Ascending aorta (tissue), 2 donors: ENCODE measurements at places on chromosomes 4 and X. TPM values are rescaled to one million over a fixed set of nuclear protein-coding genes. Genes with fewer than 3 reads are reported as not detected.

F9 gene
- total RNA-seq, result 15.0 TPM

FAM200B gene
- total RNA-seq, result 34.9 TPM

NUDT6 gene
- total RNA-seq, result 11.6 TPM

ATP8A1 gene
- total RNA-seq, result 11.4 TPM

KCND1 gene
- total RNA-seq, result 10.4 TPM

IL2 gene
- not detected for total RNA-seq

TBC1D8B gene
- total RNA-seq, result 7.1 TPM

DSPP gene
- not detected for total RNA-seq

CAPN6 gene
- total RNA-seq, result 1.5 TPM

HSFX2 gene
- not detected for total RNA-seq

EDNRA gene
- 31.4 TPM for total RNA-seq

CT47A1 gene
- not detected for total RNA-seq

MAGEB17 gene
- not detected for total RNA-seq

RRH gene
- not detected for total RNA-seq

TMEM31 gene
- total RNA-seq, result not detected

IBSP gene
- not detected for total RNA-seq

FHIP1A gene
- not detected for total RNA-seq

GRCh38 chr4:71293705-71294104 is 45.1 kb upstream of the SLC4A4 start:
- no peak for DNase-seq

DNA sequence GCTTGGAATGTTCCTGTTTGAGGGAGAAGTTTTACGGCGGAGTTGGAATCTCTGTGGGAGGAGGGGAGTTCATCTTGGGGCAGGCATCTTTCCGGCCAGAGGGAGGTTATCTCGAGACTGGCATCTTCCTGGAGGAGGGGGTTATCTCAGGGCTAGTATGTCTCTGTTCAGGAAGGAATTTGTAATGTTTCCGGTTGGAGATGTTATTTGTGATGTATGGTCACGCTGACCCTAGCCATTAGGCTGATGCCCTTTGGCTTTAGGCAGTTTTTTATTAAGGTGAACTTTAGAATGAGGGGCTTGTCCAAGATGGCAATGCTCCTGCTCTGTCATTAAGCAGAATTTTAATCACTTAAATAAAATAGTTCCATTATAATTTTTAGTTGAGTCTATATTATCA is 449.7 kb downstream of the PCDH10 start:
- no peak for DNase-seq

DNA sequence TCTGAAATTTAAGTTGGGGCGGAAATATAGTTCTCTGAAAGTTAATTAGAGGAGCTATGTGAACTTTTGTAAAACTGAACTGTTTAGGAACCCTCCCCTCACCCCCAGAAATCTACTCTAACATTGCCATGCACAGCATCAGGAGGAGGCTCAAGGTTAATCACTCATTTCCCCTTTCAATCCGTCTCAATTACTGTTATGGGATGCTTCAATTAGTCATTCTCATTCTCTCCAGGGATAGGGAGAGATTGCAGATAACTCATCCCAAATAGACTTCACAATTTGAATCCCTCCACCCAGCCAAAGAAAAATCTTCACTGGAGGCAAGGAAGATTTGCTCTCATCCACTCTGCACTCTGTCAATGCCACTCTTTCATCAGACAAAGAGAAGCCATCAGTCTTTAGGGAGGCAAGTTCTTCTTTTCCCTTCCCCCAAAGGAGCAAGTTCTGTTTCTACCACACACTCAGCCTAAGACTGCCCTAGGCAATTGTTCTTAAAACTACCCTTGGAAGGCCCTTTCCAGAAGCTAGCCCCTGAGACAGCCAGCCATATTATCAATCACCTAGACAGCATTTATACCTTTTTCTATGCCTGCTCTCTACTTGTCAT is 140.4 kb downstream of the SLC10A7 start:
- no peak for DNase-seq

DNA sequence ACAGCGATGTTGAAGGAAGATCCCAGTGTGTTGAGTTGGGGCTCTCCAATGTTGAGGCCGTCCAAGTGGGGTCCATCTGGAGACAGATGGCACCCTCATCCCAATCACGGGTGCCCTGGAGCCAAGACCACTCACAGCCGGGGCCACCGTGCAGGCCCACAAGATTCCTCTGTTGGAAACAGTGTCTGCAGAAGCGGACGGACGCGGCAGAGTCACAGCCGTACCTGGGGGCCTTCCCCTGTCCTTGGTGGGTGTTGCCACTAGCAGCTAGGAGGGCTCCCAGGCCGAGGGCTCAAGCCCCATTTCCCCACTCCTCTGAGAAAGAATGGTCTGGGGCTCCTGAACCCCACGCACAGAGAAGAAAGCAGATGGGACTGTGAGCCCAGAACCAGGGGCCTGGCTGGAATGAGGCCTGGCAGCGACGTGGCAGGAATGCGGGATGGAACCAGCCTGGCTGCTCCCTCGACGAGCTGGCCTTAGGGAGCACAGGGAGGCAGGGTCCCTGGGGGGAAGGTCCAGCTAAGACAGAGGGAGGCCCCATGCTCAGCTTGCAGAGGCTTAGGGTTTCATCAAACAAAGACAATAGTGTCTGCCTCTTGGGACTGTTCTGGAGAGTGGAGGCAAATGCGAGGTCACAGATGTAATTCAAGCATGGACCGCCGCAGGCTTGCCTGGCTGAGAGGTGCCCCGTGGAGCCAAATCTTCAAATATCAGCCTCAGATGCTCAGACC is 228.9 kb downstream of the AFAP1 start:
- DNase-seq, result no peak

GRCh38 chrX:111244235-111244750 is 26.0 kb downstream of the CAPN6 start:
- no peak for DNase-seq

GRCh38 chr4:183875251-183875825 is 29.8 kb upstream of the STOX2 start:
- DNase-seq, result no peak

- no peak for DNase-seq
Measured at GRCh38 chrX:100939333-100939732, 10.6 kb upstream of the XKRX start.

DNA sequence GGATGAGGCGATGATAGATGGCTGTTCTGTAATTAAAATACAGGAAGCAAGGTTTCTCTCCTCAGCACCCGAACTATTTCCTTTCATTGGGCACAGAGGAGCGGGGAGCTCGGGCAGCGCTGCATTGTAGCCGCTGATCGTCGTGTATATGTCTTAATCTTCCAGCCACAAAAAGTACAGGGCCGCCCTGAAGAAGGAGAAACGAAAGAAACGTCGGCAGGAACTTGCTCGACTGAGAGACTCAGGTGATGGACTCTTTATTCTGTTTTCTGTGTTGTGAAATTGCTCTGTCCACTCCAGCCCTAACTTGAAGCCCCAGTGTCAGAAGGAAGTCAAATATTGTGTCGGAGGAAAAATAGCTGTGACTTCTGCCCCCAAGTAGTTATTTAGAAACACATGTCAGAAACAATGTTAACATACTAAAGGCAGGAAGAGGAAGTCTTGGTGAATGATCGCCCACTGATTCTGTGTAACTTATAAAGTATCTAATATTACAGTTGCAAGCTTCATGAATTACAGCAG is 546 bp downstream of the ZRSR2 start:
- no peak for DNase-seq

- no peak for DNase-seq
Measured at GRCh38 chrX:1476682-1477081, 24.0 kb upstream of the ASMTL start.

DNA sequence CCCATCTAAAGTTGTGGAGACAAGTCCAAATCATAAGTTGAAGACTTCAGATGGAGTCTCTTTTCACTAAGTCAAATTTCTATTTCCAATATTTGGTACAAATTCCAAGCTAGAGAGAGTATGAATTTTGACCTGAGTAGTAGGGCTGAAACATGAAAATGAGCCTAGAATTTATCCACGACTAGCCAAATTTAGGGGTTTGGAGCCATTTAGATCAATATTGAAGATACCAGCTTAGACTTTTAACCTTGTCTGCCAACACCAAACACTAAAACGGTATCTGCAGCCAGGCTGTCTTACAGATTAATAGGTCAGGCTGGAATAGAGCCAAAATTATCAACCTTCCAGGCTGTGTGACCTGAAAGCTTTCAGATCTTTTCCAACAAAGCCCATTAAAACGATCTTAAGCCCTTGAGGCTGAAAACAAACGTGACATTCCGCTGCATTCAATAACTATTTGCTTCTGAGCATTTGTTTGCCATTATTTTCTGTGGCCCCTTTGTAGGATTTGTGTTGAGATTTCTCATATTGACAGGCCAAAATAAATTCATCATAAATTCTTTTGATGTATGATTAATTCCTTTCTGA is 268.7 kb upstream of the DKK2 start:
- no peak for DNase-seq

GRCh38 chr4:170137927-170138326 is 48.2 kb upstream of the AADAT start:
- no peak for DNase-seq

DNA sequence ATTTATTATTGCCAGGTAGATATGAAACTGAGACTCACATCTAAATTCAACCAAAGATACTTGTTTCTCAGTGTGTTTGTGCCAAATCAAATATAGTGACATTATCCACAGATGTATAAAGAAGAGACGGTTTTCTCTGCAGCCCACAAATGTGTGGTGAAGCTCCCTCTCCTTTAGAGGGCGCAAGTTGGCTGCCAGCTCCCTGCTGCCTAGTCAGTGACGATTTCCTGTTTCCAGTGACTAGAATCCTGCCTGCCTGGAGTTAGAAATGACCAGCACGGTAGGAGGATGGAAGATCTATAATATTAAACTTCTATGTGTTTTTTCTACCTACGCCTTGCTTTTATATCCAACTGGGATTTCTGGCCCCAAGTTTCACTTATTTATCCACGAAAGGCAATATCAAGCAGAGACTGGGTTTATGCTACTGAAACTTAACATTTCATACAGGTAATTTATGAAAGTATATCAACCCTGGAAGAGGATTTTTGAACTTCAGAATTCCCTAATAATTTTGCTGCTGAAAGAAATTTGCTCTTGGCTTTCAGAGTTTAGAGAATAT is 1793.7 kb upstream of the TENM3 start:
- DNase-seq, result no peak

GRCh38 chrX:17738737-17739535 is 1.6 kb downstream of the SCML1 start:
- DNase-seq, result no peak

DNA sequence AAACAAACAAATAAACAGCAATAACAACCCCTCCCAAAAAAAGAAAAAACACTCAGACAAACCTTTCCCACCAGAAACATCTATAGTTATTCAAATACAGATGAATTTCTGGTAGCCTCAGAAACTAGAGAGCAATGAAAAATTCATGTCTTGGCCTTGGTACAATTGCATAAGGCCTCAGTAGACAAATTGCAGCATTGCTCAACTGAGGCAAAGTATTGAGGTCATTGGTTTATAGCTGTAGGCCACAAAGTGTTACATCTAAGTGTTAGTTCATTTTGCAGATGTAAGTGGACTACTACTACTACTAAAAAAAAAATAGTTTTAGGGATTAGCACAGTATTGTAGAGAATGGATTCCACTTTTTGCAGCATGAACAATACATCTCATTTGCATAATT is 2268.3 kb downstream of the ARAP2 start:
- DNase-seq, result no peak

DNA sequence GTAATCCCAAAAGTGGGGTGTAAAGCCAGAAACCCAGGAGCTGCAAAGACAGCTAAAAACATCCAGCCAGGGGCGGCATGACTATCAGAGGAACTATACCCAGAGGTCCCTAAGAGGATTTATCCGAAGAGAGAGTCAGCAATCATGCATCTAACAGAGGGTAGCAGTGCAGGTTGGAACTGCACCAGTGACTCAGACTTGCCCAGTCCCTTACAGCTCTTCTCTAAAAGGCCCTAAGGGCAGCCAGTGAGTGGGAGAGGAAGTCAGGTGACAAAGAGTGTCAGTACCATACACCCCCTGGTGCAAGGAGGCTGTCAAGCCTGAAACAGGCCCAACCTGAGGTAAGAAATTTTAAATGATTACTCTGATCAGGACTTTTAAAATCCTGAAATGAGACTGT is 88.1 kb downstream of the CAMK2D start:
- no peak for DNase-seq

GRCh38 chrX:3184176-3184930 is 143.1 kb downstream of the ARSF start:
- no peak for DNase-seq

- no peak for DNase-seq
Measured at GRCh38 chr4:182141061-182141460, 102.1 kb upstream of the TENM3 start.

- no peak for DNase-seq
Measured at GRCh38 chr4:17981063-17981462, 40.5 kb downstream of the LCORL start.

DNA sequence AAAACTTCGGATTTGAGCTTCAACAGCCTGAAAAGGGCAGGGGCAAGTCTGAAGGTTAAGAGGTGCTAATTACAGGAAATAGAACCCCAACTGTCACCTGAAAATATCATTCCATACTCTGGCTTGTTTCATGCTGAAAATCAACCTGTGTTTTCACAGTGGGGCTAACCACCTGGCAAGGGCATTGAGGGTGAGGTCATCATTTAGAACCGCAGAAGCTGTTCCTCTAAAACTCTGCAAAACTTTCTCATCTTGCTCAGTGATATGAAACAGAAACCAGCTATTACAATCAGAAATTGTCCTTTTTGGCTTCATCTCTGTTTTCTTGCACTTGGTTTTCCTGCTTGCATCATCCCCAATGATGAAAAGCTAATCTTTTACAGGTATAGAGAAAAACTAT is 247.6 kb downstream of the DCLK2 start:
- DNase-seq, result no peak

GRCh38 chr4:82583897-82584587 is 22.3 kb upstream of the TMEM150C start:
- DNase-seq, result no peak

- no peak for DNase-seq
Measured at GRCh38 chr4:102356562-102357202, 11.4 kb upstream of the SLC39A8 start.

- no peak for DNase-seq
Measured at GRCh38 chr4:27198971-27199370, 338.3 kb downstream of the STIM2 start.

- DNase-seq, result no peak
Measured at GRCh38 chr4:122003335-122003734, 51.5 kb upstream of the TRPC3 start.

- DNase-seq, result no peak
Measured at GRCh38 chr4:159279084-159279483, 176.2 kb downstream of the RAPGEF2 start.

- DNase-seq, result no peak
Measured at GRCh38 chr4:41678086-41678816, 70.3 kb downstream of the PHOX2B start.

GRCh38 chr4:155618183-155618838 is 48.3 kb upstream of the GUCY1A1 start:
- DNase-seq, result no peak
